ENCODE measurements at places on chromosomes 6 and 20. TPM values are rescaled to one million over a fixed set of nuclear protein-coding genes. Genes with fewer than 3 reads are reported as not detected.

GRCh38 chr6:36566418-36566905 lies 19.2 kb upstream of the STK38 start:
- H3K4me3 ChIP-seq, result no peak overlapping the region
- H3K4me1 ChIP-seq, result no peaks in the 10 kb centered on the region
- no peaks in the 10 kb centered on the region for H3K27me3 ChIP-seq

DNA sequence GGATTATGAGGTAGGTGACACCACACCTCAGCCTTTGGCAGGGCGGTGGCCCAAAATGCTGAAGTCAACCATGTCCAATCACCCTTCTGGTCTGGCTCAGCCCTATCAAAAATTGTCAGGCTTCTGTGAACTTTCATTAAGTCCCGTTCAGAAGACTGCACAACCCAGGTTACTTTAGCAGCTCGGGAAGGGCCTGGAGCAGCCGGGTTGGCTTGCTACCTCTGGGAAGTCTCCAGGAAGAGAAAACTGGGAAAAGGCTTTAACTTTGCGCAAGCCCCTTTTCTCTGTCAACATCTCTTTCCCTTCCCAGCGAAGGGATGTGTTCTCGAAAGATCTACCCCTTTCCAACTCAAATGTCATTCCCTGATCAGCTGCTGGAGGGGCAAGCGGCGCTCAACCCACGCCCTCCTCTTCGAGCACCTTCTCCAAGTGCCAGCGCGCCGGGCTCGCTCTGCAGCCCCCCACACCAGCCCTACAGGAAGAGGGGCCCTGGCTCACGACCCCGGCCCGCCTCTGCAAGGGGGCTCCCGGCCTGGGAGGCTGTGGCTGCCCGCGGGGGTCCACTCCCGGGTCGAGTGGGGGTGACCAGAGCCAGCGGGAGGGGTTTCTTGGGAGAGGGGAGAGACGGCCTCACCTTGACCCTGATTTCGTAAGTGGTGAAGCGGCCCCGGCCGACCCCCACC lies 573 bp downstream of the SNX3 start:
- peaks cover 3% of the 10 kb centered on the region for H3K4me1 ChIP-seq
- peak; percentile 52 for DNase-seq
- no peaks in the 10 kb centered on the region for H3K27me3 ChIP-seq
- no peaks in the 10 kb centered on the region for H3K36me3 ChIP-seq
- peak overlapping the region; percentile 94 for H3K27ac ChIP-seq
- H3K4me3 ChIP-seq, result peak overlapping the region; percentile 71

- H3K27ac ChIP-seq, result no peak overlapping the region
- no peaks in the 10 kb centered on the region for H3K4me1 ChIP-seq
- H3K4me3 ChIP-seq, result no peak overlapping the region
- DNase-seq, result no peak
- no peaks in the 10 kb centered on the region for H3K27me3 ChIP-seq
Measured at GRCh38 chr6:25476126-25476525, 175.9 kb upstream of the SCGN start.

DNA sequence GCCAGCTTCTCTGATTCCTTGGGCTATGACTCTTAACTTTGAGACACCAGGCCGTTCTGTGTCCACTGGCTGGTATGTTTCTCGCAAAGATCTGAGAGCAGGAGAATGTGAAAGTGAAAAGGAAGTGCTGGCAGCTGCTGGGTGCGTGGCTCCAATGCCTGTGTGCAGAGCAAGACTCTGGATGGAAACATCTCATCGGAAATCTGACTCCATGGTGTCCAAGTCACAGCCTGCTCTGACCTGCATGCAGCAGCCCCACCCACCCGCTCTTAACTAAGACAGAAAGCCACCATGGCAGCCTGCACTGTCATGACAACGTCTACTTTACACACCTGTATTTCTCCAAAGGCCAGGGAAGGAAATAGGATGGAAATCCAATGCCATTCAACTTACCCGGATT lies 66.3 kb upstream of the MPC1 start:
- no peaks in the 10 kb centered on the region for H3K4me1 ChIP-seq
- H3K4me3 ChIP-seq, result no peak overlapping the region
- DNase-seq, result peak; percentile 30
- no peaks in the 10 kb centered on the region for H3K36me3 ChIP-seq
- H3K27ac ChIP-seq, result no peak overlapping the region

DNA sequence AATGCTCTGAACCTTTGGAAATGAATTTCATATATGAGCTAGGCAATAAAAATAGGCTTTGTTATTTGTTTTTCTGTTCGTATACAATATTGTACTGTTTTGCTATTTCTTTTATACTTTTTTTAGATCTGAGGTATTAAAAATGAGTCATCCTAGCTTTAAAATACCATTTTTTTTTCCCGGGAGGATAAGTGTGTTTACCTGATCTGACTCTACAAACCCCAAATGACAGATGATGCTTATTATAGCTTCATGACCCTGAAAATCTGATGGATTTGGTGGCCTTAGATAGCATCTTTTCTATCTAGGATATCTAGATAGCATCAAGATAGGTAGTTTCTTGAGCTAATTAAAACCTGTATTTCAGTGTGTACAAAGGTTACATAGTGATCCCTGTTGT lies 206.4 kb downstream of the DTNBP1 start:
- no peak for DNase-seq
- H3K4me1 ChIP-seq, result no peaks in the 10 kb centered on the region
- no peaks in the 10 kb centered on the region for H3K27me3 ChIP-seq

DNA sequence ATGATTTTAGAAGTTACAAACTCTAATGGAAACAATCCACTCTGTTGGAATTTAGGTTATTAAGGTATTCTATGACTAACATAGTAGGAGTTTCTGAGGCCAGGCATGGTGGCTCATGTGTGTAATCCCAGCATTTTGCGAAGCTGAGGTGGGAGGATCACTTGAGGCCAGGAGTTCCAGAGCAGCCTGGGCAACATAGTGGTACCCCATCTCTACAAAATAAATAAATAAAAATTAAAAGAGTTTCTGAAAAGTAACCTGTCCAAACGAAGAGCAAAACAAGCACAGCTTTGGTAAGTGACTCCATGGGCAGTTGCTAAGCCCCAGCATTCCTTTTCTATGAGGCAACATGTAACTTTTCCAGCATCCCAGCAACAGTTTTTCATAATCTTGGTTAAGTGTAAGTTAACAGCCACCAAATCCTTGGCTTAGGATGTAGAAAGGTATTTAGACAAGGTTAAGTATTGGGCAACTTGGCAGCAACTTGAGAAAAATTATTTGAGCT lies 86.3 kb downstream of the SOX4 start:
- no peak overlapping the region for H3K4me3 ChIP-seq
- H3K27ac ChIP-seq, result no peak overlapping the region
- no peaks in the 10 kb centered on the region for H3K4me1 ChIP-seq
- no peak for DNase-seq
- H3K27me3 ChIP-seq, result no peaks in the 10 kb centered on the region

GRCh38 chr20:34895465-34895864 lies 19.1 kb downstream of the ACSS2 start:
- H3K27ac ChIP-seq, result no peak overlapping the region
- H3K27me3 ChIP-seq, result no peaks in the 10 kb centered on the region
- DNase-seq, result no peak
- no peak overlapping the region for H3K4me3 ChIP-seq
- H3K4me1 ChIP-seq, result no peaks in the 10 kb centered on the region
- H3K36me3 ChIP-seq, result no peaks in the 10 kb centered on the region

GRCh38 chr6:91782802-91783201 lies 1195.9 kb upstream of the MAP3K7 start:
- H3K27me3 ChIP-seq, result no peaks in the 10 kb centered on the region
- DNase-seq, result no peak
- no peaks in the 10 kb centered on the region for H3K4me1 ChIP-seq

DNA sequence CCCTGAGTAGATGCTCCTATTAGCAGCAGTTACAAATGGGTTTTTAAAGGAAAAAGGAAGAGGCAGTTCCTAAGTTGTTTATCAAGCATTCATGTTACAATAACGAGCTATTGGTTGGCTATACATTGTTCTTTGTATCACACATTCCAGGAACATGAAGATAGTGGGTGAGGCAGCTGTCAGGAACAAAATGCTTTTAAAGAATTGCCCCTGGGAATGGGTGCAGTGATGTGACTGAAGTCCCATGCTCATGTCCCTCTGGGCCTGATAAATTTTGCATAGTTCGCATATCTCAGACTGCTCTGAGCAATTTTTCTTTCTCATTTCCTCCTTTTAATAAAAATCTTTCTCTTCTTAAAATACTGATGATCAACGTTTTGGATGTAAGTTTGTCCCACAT lies 3.7 kb downstream of the ENPP1 start:
- no peaks in the 10 kb centered on the region for H3K4me1 ChIP-seq
- no peak for DNase-seq
- H3K27me3 ChIP-seq, result no peaks in the 10 kb centered on the region
- no peak overlapping the region for H3K27ac ChIP-seq
- no peaks in the 10 kb centered on the region for H3K36me3 ChIP-seq

DNA sequence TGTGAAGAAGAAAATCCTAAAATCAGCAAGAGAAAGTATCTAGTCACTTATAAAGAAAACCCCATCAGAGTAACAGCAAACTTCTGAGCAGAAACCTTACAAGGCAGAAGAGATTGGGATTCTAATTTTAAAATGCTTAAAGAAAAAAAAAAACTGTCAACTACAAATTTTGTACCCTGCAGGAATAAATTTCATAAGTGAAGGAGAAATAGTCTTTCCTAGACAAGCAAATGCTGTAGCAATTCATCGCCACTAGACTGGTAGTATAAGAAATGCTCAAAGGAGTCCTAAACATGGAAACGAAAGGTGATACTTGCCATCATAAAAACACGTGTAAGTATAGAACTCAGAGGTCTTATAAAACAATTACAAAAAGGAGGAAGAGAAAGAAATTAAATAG lies 54.4 kb downstream of the PDSS2 start:
- H3K4me1 ChIP-seq, result no peaks in the 10 kb centered on the region
- H3K27me3 ChIP-seq, result no peaks in the 10 kb centered on the region
- H3K4me3 ChIP-seq, result no peak overlapping the region
- no peak overlapping the region for H3K27ac ChIP-seq
- no peaks in the 10 kb centered on the region for H3K36me3 ChIP-seq

DNA sequence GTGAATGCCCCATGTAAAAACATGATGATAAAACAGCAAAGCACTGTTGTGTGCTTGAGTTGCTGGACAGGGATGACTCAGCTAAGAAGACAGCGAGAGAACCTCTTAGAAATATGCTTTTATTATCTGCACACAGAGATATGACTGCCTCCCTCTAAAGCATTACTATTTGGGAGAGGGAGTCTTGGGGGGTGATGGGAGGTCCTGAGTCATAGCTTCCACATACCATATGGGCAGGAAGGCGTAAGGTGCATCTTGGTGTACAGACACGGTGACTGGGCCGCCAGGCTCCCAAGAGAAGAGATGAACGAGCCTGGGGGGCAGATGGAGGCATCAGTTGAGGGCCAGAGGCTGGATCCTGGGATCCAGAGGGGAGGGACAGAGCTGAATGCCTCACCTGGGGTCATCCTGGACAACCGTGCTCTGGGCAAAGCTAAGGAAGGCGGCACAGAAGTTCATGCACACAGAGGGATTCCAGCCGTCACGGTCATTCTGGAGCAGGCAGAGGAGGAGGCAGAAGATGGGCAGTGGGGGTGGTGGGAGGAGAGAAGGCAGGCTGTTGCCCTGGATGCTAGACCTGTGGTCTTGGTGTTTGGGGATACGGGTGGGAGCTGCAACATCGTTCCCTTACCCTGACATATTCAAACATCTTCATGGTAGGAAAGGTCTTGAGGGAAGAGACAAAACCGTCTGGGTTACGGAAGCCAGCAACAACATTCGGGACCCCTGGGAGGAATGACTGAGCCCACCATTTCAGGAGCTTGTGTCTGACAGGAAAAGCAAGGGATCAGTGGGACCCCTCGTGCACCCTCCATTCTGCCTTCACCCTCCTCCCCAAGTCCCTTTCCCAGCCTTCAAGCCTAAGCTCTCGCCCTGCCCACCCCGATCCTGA lies 2.0 kb downstream of the DXO start:
- no peak overlapping the region for H3K27ac ChIP-seq
- no peaks in the 10 kb centered on the region for H3K27me3 ChIP-seq
- no peaks in the 10 kb centered on the region for H3K36me3 ChIP-seq
- peaks cover 25% of the 10 kb centered on the region for H3K4me1 ChIP-seq

DNA sequence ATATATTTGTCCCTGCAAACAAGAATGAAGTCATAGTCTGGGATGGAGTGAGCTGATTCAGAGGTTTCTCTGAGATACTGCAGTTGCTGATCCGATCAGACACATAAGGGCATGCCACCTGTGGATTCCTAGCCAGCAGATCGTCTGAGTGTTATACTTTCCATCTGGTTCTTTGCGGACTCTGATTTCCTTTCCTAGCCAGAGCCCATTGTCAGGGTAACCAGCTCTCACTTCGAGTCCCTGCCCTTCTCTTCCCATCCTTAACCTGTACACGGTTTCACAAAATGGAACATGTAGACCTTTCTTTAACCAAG lies 100.9 kb downstream of the TMEM200A start:
- no peaks in the 10 kb centered on the region for H3K4me1 ChIP-seq
- H3K27ac ChIP-seq, result no peak overlapping the region
- no peak overlapping the region for H3K4me3 ChIP-seq
- no peak for DNase-seq

DNA sequence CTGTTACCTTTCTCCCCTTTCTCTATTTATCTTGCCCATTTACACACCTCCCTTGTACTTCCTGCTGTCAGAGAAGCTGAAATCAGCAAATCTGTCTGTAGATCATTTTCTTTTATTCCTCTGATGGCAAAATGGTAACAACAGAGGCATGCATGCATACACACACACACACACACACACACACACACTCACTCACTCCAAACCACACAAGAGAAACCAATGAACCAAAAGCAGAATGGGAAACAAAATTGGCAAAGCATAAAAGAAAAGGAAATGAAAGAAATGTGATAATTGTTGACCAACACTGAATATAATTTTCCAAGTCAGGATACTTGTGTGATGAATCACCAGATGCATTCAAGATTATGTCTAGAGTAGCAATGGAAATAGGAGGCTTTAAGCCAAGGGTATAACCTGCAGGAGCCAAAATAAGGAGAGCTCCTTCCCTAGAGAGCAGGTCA lies 172.4 kb downstream of the PLCB4 start:
- DNase-seq, result no peak
- no peak overlapping the region for H3K4me3 ChIP-seq
- H3K36me3 ChIP-seq, result no peaks in the 10 kb centered on the region
- H3K27ac ChIP-seq, result no peak overlapping the region
- H3K4me1 ChIP-seq, result no peaks in the 10 kb centered on the region

DNA sequence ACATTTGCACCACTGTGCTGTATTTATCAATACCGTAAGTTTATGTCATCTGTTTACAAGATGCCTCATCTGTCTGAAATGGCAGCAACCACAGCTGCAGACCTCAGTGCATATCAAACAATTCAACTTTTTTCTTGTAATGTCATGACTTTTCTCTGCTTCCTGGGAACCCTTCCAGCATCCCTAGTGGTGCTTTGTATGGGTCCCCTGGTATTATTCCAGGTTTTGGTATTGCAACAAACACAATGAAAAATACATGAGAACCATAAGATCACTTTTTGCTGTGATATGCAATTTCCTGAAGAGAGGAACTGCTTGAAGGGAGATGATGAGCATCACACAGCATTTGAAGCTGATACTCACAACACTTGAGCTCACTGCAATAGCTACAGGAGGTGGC lies 12.0 kb upstream of the TXNDC5 start:
- H3K36me3 ChIP-seq, result no peaks in the 10 kb centered on the region
- H3K27me3 ChIP-seq, result no peaks in the 10 kb centered on the region
- H3K4me3 ChIP-seq, result no peak overlapping the region
- H3K27ac ChIP-seq, result no peak overlapping the region
- no peaks in the 10 kb centered on the region for H3K4me1 ChIP-seq

SYCP2 gene
- 2.0 TPM for total RNA-seq

CTSZ gene
- total RNA-seq, result 78.4 TPM

HLA-DQB1 gene
- total RNA-seq, result not detected

SPINT4 gene
- not detected for total RNA-seq

TUBB2B gene
- 3.3 TPM for total RNA-seq

SNAP91 gene
- 0.95 TPM for total RNA-seq

FAM217A gene
- total RNA-seq, result not detected

TCF19 gene
- total RNA-seq, result 8.2 TPM

SLC35D3 gene
- not detected for total RNA-seq

RNF182 gene
- not detected for total RNA-seq

Measured in Peyer's patch (tissue), 4 donors.